Fibroblast of skin of abdomen (primary cell): ENCODE measurements at places on chromosomes 11 and 22.

- DNase-seq: peak; percentile 51
These were observed 30.9 kb downstream of the ANO1 start for GRCh38 chr11:70109006-70109405.

- no peak for DNase-seq
These were observed 8.9 kb upstream of the SYT8 start for GRCh38 chr11:1825785-1826451.

DNA sequence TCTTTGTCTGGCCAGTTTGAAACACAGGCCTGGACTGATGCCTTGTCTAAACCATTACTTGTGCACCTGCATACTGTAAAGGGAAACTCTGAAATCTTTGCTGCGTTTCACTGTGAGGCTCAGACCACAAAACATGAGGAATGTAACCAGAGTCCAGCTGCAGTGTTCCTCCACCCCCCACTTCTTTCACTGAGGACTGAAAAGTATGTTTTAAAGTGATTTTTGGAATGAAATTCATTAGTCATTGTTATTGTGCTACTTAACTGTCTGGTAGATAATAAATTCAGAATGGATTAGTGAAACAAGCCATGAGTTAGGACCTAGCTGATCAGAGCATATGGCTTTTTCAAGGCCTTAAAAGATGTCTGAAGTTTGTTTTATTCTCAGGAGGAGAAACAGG is 181.2 kb downstream of the WNT11 start:
- peak; percentile 97 for DNase-seq

DNA sequence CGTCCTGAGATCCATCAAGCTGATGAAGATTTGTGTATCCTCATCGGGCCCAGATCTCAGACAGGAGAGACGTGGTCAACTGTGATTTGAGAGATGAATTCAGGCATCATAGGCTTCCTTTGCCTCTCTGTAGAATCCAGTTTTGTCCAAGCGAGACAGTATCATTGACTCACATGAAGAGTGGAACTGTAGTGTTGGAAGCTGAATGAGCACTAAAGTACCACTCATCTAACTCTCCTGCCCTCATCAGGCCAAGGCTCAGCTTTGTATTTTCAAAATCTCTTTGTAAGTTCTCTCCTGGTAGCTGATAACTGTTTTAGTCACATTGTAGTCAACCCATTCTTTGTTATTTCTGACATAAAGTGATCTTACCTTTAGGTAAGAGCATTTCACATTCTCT is 85.1 kb downstream of the KIRREL3 start:
- peak; percentile 16 for DNase-seq

DNA sequence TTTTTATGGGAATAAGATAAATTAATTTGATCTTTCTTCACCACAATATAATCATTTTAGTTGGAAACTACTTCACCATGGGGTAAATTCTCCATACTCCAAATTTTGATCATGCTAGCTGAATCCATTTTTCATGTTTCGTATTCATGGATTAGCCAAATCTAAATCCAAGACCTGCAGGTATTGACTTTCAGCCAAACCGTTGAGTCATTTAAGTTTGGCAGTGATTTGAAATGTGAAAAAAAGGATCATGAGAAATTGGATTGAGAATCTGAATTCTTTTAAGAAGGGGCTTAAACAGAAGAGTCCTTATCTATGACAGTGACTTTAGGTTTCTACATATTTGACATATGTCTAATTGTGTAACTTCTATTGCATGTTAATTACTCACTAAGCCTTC is 5.3 kb downstream of the GAS2 start:
- DNase-seq: peak; percentile 32

DNA sequence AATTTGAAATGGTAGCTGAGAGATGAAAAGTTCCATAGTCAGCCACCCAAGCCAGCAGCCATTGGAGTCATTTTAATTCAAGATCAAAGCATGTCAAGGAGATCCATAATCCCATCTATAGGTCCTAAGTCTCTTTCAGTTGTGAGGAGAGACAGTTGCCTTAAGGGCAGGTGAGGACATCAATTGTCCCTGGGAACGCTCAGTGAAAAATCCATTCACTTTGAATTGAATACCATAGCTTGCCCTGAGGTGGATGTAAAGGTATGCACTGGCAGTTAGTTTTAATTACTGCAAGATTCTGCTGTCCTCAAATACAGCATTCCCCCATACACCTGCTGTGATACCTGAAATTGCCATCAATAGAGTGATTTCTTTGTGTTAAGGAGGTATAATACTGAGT is 25.3 kb upstream of the TBCEL start:
- no peak for DNase-seq

DNA sequence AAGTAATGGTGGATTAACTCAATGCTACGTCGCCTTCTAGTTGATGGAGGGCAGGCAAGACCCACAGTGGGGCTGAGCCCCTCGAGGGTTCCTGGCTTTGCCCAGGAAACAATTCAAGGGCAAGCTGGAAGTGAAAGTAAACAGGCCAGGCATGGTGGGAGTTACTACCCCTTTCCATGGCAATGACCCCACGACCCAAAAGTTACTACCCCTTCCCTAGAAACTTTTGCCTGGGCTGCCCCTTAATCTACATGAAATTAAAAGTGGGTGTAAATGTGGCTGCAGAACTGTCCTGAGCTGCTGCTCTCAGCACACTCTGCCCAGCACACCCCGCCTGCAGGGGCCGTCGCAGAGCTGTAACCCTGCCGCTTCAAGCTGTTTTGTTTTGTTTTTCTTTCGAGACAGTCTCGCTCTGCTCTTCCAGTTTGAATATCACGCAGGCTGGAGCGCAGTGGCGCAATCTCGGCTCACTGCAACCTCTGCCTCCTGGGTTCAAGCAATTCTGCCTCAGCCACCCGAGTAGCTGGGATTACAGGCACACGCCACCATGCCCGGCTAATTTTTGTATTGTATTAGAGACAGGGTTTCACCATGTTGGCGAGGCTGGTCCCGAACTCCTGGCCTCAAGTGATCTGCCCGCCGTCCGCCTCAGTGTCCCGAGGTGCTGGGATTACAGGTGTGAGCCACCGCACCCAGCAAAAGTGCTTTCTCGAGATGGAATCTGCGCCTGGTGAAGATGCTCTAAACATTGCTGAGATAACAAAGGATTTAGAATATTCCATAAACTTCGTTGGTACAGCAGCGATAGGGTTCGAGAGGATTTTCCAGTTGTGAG is 5.9 kb upstream of the RNH1 start:
- DNase-seq: no peak

- DNase-seq: no peak
These were observed 33.4 kb downstream of the INSC start for GRCh38 chr11:15148169-15148568.

DNA sequence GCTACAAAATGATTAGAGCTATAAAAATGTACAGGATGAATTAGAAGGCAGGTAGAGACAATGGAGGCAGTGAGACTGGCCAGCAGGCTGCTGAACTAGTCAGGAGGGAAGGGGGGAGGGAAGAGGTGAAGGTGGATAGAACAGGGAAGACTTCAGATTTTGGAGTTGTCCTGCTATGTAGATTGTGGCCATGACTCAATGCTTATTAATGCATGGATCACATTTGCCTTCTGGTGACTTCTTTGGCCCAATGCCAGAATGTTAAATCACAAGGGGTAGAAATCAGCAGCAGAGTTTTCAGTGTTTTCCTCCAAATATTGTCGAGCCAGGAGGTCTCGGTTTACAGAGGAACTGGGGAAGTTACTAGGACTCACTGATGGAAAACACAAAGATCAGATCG is 346.6 kb downstream of the AASDHPPT start:
- peak; percentile 93 for DNase-seq

DNA sequence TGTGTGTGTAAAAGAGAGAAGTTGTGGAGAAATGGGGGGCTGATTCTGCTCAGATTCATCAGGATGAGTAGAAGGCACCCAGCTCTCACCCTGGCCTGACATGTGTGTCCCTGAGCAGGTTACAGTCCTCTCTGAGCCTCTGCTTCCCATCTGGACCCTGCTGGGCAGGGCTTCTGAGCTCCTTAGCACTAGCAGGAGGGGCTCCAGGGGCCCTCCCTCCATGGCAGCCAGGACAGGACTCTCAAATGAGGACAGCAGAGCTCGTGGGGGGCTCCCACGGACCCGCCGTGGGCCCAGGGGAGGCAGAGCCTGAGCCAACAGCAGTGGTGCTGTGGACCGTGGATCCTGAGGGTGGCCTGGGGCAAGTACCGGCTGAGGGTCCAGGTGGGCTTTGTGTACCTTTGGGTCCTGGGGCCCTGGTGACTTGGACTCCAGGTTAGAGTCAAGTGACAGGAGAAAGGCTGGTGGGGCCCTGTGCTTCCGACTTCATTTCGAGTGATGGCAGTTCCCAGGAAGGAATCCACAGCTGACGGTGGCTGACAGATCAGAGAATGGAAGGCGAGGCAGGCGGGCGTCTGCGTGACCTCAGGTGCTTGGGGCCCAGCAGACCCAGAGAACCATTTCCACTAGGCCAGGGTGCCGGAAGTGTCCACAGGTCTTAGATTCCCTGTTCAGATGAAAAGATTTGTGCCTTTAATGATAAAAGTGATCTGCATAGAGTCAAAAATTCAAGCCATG is 21.9 kb downstream of the NEAT1 start:
- DNase-seq: no peak

DNA sequence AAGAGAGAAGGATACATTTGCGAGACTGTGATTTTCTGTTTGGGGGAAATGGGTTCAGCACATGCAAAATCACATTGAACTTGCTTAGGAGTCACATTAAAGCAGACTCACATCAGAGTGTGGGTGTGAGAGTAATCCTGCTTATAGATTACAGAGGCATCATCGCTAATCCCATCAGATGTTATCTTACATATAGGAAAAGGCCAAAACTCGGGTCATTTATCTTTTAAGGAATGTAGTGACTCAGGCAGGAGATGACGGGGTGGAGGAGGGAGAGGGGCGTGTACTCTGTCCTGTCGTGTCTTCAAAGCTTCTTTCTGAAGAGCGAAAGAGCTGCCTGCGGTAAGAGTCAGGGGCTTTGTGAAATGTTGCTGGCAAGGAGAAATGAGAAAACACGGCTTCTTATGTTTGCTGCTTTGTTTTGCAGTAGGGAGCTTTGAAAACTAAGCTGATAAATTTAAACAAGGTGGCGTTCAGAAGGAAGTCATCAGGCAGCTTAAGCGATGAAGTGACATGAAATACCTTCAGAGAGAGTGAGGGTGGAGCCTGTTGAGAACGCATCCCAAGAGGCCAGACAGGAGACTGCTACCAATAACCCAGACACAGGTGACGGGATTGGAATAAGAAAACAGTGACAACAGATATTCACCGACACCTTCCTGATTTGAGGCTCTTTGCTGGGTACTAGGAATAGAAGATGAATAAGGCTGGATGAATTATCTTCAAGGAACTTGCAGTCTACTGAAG is 2.2 kb upstream of the C11orf16 start:
- peak; percentile 92 for DNase-seq

DNA sequence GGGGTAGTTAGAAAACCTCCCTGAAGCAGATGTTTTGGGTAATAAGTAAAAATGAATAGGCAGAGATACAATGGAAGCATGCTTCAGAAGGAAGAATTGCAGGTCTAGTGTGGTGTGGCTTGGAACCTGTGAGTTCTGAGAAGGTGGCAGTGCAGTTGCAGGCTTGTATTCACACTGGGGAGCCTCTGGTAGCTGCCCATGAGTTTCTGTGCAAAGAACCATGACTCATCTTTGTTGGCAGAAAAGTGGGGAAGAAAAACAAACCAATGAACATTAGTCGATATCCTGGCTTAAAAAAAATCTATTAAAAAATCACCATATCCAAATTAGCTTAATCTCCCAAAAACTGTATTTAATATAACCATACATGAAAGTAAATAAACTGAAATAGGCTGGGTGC is 232.6 kb downstream of the FAT3 start:
- peak; percentile 21 for DNase-seq

GRCh38 chr11:109697140-109697843 is 275.3 kb downstream of the C11orf87 start:
- DNase-seq: peak; percentile 46

DNA sequence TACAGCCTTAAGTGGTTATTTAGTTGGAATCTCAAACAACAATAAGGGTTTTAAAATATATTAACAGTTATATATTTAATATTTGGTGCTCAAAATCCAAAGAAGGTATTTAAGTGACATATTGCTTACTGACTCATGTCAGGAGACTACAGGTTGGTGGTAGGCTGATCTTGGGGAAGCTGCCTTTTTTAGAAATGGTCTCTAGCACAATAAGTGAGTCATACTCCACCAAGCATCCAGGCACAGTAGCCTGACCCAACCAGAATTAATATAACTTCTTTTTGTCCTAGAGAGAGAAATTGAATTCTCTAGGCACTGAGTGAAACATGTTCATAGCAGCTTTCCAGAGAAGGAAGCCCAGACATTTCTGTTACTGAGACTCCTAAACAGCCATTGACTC is 868.5 kb upstream of the TENM4 start:
- DNase-seq: no peak

- DNase-seq: no peak
These were observed 3.2 kb downstream of the THAP7 start for GRCh38 chr22:20998411-20999336.

GRCh38 chr22:40237788-40238424 is 60.2 kb downstream of the TNRC6B start:
- no peak for DNase-seq

- peak; percentile 29 for DNase-seq
These were observed at the start of gene APOL4 for GRCh38 chr22:36201630-36202319. TSS of gene APOL4 (minus strand) at chr22:36201809. CDS start at chr22:36201734, 75 bp downstream.

DNA sequence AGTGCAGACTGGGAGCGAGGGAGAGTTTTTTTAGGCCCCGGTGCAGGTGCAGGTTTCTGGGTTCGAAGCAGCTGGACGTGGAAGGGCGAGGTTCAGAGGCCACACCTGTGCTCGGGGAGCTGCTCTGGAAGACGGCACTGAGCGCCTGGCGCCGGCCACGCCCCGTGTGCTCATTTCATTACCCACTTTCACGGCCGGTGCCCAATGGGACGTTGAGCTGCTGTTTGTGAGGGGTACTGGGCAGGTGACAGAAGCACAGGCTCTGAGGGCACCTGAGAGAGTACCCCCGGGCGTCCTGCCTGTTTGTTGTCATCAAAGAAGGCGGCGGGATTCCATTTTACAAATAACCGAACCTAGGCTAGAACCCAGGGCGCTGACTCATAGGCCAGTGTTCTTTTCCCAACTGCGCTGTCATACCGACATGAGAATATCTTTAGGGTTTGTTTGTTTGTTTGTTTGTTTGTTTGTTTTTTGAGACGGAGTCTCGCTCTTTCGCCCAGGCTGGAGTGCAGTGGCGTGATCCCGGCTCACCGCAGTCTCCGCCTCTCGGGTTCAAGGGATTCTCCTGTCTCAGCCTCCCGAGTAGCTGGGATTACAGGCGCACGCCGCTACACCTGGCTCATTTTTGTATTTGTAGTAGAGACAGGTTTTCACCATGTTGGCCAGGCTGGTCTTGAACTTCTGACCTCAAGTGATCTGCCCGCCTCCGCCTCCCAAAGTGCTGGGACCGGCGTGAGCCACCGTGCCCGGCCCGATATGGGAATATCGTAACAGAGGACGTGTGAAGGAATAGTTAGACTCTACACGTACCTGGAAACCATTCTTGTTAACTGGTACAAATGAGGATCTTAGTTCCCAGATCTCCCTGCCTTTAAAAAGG is 16.6 kb upstream of the SPTBN2 start:
- no peak for DNase-seq

DNA sequence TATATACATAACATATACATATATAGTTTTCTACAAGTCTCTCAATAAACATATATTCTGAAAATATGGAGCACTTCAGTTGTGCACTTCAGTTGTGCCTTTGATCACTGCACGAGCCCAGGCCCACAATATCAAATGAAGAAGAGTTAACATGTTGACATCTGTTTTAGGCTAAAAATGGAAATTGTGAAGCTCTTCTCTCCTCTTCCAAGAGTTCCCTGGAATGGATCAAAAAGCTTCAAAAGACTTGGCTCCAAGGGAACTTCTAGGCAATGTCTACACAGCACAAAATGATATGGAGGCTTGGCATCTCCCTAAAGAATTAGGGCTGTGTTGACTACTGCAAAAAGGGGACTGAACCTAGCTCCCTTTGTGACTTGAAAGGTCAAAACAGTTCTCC is 36.9 kb downstream of the MAML2 start:
- no peak for DNase-seq
